ENCODE measurements at places on chromosomes 13 and 19.

GRCh38 chr13:73440296-73440895, 381.6 kb downstream of the KLF5 start:
- no peak for DNase-seq

- DNase-seq = no peak
These were observed 62.3 kb downstream of the KCNC3 start for GRCh38 chr19:50266896-50267295.

DNA sequence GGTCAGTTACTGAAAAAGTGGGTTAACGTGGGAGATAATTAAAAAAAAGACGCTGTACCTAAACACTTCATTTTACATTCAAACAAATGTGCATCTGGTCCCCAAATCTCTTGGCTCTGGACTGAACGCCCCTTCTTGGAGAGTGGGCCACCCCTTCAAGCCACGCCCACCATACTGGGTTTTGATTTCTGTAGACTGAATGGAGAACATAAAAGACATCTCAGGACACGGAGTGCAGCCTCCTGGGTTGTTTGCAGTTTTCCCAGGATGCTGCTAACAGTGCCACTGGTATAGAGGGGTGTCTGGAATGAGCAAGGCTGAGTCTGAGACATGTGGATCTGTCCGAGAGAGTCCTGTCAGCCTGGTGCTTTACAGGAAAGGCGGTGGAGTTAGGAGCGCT, 10.6 kb downstream of the TFDP1 start:
- no peak for DNase-seq

- no peak for DNase-seq
These were observed 5.4 kb upstream of the OLFM2 start for GRCh38 chr19:9941671-9942070.

DNA sequence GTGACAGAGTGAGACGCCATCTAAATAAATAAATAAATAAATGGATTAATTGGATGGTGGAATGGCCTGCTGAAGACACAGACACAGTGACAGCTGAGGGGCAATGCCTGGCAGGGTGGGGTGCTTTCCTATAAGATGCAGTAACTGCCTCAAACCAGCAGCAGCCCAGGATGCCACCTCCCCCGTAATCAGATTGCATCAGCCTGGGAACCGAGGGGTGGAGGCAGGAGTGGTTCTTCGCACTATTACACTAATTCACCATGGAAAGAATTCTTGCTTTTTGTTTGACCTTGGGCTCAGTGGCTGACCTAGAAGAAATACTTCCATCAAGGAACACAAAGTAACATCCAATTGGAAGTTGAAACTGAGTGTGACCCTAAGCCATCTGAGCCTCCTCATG, 31.6 kb upstream of the USP12 start:
- DNase-seq = no peak

DNA sequence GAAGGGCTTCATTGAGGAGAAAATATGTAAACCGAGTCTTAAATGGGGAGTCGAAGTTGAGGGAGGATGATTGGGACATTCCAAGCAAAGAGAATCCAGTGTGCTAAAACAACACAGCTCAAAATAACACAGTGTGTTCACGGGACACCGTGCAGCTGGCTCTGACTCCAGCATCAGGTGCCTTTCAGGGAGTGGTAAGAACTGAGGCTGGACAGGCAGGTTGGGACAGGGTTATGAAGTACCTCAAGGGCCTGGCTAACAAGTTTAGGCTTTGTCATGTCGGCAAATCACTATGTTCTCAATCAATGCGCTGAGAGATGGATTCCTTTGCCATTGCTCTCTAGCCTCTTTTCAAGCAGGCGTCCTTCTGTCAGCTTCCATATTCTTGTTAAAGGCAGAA, 27.5 kb upstream of the WDFY2 start:
- no peak for DNase-seq

Data from astrocyte of the cerebellum (primary cell).